ENCODE measurements at places on chromosomes 6 and 20.

- DNase-seq: no peak
Observed at GRCh38 chr20:1291191-1291741, 25.2 kb downstream of the SNPH start.

GRCh38 chr6:148221196-148221979, 121.2 kb upstream of the SASH1 start:
- no peak for DNase-seq

DNA sequence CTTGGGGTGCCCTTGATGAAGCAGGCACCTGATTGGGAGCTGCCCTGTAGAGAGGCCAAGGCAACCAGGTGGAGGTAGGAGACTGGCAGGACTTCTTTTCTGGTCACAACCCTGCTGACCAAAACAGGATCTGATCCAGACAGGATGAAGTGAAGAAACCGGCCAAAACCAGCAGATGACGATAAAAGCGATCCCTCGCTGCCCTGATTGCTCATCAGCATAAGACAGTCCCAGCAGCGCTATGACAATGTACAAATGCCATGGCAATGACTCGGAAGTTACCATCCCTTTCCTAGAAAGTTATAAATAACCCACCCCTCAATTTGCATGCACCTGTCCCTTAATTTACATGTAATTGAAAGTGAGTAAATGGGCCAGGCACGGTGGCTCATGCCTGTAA, 88.4 kb upstream of the PDE10A start:
- DNase-seq: no peak

DNA sequence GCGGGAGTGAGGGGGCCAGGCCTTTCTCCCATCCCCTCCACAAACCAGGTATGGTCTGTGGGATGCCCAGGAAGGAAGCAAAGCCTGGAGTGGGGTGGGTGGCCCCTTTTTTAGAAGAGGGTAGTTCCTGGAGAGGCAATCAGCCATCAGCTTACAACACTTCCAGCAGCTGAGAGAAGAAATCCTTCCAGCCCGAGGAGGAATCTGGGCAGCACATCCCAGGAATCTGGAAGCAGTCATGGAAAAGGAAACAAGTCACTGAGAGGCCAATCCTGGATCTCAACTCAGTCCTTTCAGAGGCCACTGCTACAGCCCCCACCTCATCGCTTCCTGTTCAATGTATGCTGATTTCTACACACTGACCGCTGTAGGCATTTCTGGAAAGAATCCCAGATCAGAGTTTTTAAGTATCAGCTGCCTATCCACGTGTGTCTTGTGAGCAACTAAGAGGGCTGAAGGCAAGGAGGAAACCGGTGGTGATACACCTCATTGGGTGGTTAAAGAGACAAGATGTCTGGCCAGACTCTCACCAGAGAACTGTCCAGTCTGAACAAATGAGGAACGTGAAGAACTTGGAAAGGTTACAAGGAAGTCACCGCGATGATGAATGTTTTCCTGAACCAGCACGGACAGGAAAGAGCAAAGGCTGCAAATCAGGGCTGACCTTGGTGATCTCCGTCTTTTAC, 92.9 kb upstream of the SHLD1 start:
- no peak for DNase-seq

GRCh38 chr20:48026981-48027592, 241.8 kb upstream of the SULF2 start:
- DNase-seq: no peak

DNA sequence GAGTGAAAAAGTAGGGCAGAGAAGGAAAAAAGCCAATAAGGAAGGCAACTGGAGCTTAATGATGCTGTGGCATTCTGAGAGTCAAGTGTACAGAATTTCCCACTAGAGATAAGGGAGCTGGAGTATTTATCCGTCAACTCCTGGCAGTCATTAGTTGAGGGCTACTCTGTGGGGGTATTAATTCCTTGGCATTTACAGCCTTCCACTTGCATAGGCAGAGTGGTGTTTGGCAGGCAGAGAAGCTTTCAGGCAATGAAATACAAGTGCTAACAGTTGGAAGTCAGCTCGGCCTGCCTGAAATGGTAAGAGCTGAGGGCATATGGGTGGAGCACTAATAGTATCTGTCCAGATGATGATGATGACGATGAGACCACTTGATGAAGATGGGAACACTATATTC, 207.3 kb upstream of the FLRT3 start:
- no peak for DNase-seq

DNA sequence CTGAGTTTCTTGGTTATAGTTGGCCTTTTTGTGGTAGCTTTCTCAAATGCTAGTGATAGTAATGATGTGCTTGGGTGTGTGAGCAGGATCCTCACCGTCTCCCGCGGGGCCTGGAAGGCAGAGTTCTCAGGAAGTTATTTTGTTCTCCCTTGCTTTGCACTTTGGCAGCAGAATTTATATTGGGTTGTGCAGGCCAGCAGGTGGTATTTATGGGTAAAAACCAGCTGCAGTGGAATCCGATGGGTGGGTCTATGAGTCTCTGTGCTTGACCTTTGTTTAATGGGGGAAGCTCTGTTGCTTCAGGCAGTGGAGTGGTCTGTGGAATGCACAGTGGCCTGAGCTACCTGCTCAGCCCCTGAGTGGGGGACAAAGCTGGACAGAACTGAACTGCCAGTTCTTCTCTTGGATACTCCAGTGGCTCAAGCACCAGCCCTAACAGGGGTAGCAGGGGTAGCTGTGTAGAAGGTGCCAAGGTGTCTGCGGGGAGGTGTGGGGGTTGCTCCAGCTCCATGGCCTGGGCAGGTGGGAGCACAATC, 27.3 kb downstream of the IGF2R start:
- no peak for DNase-seq

- no peak for DNase-seq
Observed at GRCh38 chr6:33950472-33950881, 146.7 kb upstream of the MLN start.

- DNase-seq: no peak
Observed at GRCh38 chr6:75376347-75377024, 91.9 kb upstream of the TMEM30A start.

GRCh38 chr6:114634016-114634415, 291.2 kb upstream of the HS3ST5 start:
- no peak for DNase-seq

DNA sequence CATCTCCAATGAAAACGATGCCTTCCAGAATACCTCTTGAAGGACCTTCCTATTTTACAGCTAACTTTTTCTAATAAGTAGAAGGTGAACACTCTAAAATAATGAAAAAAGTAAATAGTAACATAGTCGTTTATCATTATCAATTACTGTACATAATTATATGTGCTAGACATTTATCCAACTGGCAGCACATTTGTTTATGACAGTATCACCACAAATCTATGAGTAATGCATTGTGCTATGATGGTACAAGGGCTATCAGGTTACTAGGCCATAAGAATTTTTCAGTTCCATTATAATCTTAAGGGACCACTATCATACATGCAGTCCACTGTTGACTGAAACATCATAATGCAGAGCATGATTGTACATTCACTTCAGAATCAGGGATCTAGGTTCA, 68.4 kb downstream of the ATG5 start:
- no peak for DNase-seq

DNA sequence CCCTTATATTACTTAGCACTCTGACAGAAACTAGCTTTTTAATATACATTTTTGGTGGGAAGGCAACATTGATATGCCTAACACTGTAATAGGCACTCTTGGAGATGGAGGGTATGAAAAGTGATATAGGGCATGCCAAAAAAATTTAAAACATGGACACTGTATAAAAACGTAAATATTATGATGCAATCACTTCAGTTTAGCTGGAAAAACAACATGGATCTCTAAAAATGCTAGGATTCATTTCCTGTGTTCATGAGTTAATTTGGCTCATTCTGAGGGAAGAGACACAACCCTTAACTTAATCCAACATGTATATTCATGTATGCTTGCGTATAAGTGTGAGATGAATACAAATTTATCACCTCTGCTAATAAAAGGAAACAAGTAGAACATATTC, 157.3 kb upstream of the TFAP2D start:
- DNase-seq: no peak

- no peak for DNase-seq
Observed at GRCh38 chr6:25388776-25389175, 109.6 kb downstream of the CARMIL1 start.

GRCh38 chr6:21325201-21325856, 268.2 kb upstream of the SOX4 start:
- no peak for DNase-seq

GRCh38 chr20:37325206-37325605, 20.7 kb upstream of the SRC start:
- DNase-seq: no peak

- DNase-seq: no peak
Observed at GRCh38 chr20:39206899-39207564, 244.9 kb downstream of the DHX35 start.

DNA sequence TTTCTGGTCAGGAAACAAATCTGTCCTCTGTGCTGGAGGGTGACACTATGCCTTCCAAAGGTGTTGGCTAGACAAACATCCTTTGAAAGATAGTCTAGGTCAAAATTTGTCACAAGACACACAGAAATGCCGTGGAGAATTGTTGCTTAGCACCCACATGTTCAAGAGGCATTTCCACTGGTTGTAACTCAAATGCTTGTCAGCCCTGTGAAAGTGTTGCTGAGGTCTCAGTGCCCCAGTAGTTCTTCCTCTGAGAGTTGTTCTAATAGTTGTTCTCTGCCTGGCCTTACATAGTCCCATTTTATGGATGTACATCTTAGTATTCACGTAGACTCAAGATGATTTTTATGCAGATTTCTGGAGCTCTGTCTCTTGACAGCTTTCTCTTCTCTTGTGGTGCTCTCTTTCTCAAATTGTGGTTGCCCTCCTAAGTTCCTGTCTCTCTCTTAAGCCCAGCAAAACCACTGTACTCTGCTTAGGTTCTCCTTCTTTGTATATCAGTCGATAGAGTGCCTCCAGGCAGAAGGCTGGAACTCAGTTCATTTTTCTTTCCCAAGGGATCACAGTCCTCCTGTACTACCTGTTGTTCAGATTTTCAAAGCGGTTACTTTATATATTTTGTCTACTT, 39.5 kb upstream of the REV3L start:
- DNase-seq: no peak

- DNase-seq: no peak
Observed at GRCh38 chr6:5590187-5590586, 328.9 kb downstream of the FARS2 start.

DNA sequence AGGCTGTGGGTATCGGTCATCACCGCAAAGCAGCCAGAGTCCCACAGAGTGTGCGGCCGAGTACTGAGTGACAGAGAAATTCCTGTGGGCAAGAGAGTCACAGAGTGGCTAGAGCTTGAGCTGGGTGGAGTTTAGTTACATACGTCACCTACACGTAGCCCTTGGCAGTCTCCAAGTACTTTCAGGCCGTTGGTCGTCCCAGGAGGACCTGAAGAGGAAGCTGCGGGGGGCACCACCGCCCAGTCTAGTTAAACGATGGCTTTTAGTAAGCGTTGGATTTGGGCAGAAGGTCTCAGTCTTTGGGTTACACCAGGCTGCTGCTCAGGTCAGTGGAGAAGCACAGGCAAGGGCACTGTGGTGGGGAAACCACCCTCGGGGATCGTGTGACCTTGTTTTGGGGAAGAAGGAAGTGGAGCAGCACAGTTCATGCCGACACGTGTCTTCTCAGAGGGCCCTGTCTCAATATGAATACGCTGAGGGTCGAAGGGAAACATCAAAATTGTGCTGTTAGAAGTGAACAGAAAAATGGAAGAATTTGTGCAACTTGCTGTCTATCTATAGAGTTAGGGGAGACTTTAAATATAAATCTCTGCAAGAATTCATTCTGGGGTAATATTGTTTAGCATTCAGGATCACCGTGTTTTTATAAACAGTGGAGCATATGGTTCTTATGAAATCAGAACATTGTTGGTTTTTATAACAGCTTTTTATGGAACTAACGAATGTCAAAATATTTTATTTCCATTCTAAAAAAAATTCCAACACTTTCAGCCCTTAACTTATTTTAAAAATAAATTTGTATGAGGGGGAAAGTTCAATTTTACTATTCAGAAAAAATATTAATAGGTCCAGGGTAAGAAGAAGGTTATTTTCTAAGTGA, 28.6 kb downstream of the KIF25 start:
- DNase-seq: no peak

DNA sequence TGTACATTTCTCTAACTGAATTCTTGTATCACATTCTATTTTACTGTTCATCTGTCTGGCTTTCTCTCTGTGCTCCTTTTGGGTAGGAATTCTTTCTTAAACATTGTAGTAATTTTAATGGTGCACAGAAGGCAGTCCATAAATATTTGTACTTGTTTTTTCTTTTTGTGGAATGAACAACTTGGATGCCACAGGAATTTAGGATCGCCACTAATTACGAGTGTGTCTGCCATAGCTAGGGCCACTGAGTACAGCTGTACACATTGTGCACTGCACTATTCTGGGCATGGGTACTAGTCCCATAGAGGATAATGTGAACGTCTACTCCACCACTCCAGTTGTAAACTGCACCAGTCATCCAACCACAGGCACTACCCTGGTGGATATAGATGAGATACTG, 39.3 kb upstream of the TMEM200A start:
- DNase-seq: no peak

GRCh38 chr20:47747669-47748031, 37.6 kb downstream of the SULF2 start:
- no peak for DNase-seq

DNA sequence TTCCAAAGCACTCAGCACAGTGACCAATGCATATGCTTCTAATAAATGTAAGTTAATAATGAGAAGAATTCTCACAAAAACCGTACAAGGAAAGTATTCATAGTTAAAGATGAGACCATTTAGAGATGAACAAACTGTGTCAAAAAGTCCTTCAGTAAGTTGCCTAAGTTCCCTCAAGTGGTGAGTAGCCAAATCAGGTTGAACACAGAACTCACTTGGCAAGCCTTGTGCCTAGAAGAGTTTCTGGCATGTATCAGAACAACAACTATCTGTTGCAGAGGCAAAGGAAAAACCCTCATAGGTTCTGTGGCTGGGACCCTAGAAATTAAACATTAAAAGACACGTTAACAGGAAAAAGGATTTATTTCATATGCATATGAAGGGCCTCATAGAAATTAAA, 129.6 kb upstream of the DOK5 start:
- no peak for DNase-seq

DNA sequence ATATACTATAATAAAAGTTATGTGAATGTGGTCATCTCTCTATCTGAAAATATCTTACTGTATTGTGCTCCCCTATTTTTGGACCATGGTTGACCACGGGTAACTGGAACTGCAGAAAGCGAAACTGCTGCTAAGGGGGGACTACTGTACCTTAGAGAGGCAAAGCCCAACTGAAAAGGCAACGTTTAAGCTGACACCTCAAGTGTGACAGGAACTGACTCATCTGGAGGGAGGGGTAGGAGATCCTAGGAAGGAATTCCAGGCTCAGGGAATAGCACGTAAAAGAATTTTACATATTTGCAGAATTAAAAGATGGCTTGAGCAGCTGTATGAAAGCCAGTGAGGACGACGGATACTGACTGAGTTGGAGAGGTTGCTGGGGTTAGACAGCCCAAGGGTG, 34.8 kb downstream of the ELOVL2 start:
- DNase-seq: no peak

- DNase-seq: no peak
Observed at GRCh38 chr6:30213667-30213956, 406 bp upstream of the TRIM26 start.

GRCh38 chr20:3521852-3522740, 51.3 kb downstream of the ATRN start:
- DNase-seq: no peak

Measured in activated T-cell treated with anti-CD3 and anti-CD28 coated beads, Interleukin-2, amount 50 U/mL, for 48 hours (primary cell).